ENCODE measurements at places on chromosomes 1 and 21.

GRCh38 chr1:182778862-182779261 lies 10.7 kb upstream of the NPL start:
- DNase-seq, result no peak

DNA sequence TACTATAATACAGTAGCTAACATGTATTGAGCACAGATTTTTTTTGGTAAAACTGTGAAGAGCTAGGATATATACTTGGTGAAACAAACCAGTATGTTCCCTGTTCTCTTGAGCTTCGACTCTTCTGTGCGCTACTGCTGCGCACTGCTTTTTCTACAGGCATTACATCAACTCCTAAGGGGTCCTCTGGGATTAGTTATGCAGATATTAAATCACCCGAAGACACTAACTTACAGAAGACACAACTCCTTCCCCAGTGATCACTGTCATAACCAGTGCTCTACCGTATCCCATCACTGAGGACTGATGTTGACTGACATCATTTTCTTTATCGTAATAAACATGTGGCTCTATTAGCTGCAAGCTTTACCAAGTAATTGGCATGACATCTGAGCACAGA lies 24.7 kb downstream of the LGALS8 start:
- no peak for DNase-seq

- DNase-seq, result no peak
Measured at GRCh38 chr1:59738591-59739015, 76.1 kb upstream of the HOOK1 start.

- DNase-seq, result no peak
Measured at GRCh38 chr1:110229348-110230001, 19.4 kb downstream of the KCNC4 start.

DNA sequence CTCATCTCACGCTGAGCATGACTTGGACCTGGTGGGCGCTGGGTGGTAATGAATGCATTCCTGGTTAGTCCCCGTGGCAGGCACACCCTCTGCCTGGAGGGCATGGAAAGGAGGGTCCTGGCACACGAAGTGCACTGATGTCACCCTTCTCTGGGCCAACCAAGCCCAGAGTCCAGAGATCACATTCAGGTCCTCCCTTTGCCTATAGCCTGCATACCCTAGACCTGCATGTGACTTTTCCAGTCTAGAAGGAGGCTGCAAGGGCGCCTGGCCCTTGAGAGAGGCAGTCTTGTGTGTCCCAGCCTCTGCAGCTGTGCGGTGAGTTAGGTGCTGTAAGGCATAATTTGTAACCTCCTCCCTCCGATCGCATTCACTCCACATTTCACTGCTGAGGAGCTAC lies 22.1 kb downstream of the PADI2 start:
- DNase-seq, result no peak

- DNase-seq, result no peak
Measured at GRCh38 chr1:53454019-53454418, 5.2 kb upstream of the DMRTB1 start.

DNA sequence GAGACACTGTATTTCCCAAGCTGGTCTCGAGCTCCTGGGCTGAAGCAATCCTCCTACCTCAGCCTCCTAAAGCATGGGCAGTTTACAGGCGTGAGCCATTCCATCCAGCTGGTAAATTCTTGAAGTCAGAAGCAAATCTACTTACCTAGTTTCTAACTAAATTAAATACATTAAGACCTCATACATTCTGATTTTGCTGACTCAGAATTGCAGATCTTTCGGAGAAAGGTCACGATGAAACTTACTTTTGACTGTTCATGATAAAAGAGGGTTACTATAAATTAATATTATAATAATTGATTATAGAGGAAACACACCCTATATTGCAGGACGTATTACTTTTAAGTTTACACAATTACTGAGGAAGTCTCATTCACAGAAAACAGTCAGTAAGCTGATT lies 132.3 kb downstream of the ZZZ3 start:
- DNase-seq, result no peak

DNA sequence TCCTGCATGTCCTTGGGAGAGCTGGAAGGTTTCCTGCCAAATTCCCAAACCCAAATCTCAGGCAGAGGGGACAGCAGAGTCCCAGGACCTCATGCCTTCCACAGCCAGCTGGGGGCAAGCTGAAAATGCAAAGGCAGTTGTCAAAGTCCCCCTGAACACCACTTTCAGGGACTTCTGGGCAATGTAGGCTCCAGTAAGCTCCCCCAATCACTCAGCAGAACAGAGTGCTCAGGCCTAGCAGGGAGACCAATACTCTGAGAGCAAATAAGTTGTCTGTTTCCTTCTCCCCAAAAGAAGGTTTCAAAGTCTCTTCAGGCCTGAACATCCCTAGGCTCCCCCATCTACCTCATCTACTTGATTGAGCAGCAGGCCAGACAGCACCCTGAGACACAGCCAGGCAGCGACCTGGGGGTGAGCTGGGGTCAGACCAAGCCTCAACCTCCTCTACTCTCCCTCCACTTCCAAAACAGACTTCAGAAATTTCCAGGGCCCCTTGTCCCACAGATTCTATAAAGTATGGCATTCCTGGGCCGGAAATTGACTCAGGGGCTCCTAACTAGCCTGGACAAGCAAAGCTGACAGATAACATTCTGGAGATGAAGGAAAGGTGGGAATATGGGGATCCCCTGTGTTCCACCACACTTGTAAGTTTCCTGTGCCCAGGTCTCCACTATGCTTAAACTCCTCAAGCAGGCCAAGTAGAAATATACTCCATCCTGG lies 1.9 kb downstream of the SLC9A1 start:
- DNase-seq, result no peak

DNA sequence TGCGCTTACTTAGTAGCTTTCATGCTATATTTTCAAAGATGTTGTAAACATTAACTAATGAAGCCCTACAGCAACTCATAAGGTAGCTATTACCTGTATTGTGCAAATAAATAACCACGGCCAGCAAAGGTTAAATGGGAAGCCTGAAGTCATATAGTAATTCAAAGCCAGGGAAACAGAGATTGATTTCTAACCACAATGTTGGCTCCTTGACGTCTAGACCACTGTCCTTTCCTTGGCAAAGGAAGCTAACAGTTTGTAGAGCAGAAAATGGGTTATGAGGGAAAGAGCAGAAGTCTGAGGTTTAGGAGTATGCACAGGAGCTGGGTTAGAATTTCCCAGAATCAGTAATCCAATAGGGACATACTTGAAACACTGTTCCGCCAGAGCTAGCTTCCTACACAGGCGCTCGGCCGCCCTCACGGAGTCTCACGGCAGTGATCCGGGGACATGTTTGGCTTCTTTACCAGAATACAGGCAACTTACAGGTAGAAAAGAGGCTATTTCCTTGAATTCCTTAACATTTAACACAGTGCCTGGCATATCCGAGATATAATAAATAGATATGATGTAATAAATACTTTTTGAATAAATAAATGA lies 298.8 kb upstream of the LYPLAL1 start:
- no peak for DNase-seq

GRCh38 chr1:215082532-215083382 lies at the start of gene KCNK2:
KCNK2 (plus strand) TSS chr1:215082737; CDS start chr1:215083386, 649 bp downstream.
- no peak for DNase-seq

DNA sequence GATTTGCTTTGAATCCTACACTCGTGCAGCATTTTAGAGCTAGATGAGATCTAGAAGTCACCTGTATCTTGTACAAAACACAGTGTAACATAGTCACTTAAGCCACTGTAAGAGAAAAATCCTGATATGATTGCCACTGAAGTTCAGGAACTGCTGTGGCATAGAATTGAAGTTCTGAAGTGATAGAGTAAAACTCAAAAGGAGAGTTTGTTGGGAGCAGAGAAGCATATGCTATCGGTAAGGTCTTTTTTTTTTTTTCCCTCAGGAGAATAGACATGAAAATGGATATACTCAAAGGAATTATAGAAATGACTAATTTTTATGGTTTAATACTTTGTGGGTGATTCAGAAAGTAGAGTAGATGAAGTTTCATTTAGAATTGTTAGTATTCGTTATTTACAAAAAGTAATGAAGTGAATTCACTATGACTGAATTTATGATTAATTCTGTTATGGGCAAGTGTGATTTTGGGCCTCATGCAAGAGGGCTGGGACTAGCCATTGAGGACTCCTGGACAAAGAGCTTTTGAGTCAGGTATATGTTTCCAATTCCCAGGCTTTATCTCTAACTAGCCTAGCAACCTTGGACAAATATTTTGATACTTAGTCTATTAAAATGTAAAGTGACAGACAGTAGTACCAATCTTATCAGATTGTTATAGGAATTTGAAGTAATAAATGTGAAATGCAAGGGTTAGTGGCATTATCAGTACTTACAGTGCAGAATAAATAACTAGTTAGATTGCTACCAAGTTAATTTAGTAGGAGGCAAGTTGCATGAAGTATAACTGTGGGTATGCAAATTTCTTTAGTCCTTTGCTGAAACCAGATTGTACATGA lies 3.1 kb downstream of the KCTD3 start:
- DNase-seq, result no peak

DNA sequence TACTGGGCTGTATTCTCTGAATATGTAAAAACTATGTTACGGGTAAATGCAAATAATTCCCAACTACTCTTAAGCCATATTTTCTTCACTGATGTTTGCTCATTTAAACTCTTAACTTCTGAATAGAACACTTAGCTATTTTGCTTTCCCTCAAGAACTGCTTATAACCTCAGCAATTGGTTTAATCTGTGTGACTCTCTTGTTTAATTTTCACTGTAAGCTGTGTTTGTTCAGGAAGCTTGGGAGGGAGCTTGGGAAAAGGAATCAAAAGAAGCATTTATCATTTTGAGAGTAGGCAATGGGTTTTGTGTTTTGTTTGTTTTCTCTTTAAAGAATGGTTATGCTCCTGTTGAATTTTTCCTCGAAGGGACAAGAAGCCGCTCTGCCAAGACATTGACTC lies 24.4 kb downstream of the GNPAT start:
- no peak for DNase-seq

DNA sequence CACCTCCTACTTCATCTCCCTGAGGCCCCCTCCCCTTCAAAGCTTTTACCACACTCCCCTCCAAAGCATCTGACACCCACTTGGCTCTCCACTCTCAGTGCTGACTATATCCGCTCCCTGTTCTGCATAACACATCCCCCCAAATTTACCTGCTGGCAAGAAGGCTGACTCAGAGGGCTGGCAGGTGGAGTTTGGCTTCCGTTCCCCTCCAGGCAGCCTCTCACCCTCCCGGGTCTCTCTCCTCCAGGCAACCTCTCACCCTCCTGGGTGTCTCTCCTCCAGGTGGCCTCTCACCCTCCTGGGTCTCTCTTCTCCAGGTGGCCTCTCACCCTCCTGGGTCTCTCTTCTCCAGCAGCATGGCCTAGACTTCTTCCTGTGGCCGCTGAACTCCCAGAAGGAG lies 562.1 kb downstream of the NPHP4 start:
- DNase-seq, result no peak

GRCh38 chr1:69888657-69889056 lies 316.7 kb downstream of the LRRC40 start:
- DNase-seq, result no peak

GRCh38 chr1:183164340-183164739 lies 21.7 kb upstream of the LAMC2 start:
- no peak for DNase-seq

DNA sequence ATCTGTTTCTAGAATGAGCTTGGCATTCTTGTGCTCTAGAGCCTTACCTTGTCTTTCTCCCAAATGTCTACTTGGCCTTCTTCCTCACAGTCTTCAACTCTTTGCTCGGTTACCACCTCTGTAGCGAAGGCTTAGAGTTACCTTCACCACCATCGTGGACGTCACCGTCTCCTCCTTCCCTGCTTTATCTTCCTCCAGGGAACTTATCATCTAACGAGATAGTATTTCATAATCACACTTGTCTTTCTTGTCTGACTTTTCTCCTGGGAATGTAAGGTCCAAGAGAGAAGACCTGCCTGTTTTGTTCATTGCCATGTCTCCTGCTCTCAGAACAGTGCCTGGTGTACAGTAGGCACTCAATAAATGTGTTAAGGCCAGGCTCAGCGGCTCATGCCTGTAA lies 115.6 kb downstream of the GREM2 start:
- DNase-seq, result no peak

Data from activated naive CD4-positive, alpha-beta T cell (primary cell).